ENCODE measurements at places on chromosomes 6 and 20.

DNA sequence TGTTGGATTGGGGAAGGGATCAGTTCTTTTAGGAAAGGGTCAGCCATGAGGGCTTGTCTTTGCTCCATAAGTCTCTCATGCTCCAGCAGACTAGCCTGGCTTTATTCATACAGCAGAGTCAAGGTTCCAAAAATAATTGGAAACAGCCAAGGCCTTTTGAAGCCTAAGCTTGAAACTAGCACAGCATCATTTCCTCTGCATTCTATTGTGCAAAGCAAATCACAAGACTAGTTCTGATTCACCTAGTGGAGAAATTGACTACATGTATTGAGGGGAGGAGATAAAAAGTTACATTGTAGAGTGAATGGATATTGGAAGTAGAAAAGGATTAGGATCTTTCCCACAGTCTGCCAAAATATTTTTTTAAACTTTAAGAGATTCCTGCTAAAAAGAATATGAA is 159.3 kb upstream of the PLCB4 start:
- no peak for DNase-seq

DNA sequence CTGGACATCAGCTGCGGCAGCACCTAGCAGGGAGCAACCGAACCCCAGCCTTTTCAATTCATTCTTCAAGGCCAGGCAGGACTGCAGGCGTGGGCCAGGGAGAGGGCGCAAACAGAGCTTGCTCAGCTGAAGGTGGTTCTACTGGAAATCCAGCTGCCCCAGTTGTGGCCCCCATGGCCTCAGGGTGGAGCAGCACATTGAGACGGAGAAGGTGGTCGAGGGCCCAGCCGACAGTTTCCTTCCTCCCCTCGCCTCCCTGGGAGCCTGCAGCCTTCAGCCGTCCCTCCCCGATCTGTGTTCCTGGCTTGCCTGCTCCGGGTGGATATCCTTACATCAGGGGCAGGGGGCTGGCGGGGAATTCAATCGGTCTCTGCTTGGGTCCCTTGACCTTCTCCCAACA is 217.8 kb downstream of the ANKRD60 start:
- peak; percentile 40 for DNase-seq

DNA sequence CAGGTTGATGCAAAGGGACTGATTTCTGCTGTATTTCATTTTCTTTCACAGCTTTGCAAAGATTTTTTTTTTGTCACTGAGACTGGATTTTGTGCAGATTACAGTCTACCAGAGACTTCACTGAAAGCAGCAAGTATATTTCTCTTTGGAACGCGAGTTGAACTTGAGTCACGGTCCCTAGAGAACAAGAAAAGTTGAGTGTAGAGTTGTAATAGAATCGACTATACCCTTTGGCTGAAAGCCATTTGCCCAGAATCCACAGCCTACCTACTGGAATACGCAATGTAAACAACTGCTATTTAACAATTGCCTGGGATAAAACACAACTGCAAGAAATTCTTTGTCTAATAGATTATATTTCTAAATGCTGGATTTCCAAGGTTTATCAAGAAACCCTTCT is 520.6 kb downstream of the HDGFL1 start:
- DNase-seq: no peak

DNA sequence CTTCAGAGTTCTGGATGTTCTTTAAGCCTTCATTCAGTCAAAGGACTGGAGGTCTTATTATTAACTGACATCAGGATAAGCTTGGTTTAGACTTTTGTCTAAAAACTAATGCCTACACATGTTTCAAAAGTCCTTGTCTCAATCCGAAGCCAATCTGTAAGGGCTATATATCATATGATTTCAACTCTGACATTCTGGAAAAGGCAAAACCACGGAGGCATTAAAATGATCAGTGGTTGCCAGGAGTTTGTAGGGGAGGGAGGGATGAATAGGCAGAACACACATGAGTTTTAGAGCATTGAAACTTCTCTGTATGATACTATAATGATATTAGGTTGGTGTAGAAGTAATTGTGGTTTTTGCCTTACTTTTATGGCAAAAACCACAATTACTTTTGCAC is 1285.8 kb upstream of the CITED2 start:
- no peak for DNase-seq

- DNase-seq: no peak
Observed at GRCh38 chr6:37709932-37710555, 12.4 kb upstream of the MDGA1 start.

DNA sequence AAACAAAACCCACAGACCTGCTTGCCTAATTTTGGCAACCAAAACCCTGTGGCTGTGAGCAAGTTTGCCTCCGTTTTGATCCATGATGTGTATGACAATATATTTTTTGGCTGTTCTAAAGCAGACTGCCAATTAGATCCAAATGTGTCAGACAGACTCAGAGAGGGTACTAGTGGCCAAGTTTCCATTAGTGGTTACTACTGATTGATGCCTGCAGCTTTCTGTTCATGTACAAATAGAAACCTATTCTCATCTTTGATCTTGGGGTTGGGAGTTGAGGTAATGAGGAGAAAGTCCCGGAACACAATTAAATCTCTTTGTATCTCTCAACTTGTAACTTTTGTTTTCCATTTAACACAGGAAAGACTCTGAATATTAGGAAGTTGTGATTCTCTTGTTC is 100.9 kb downstream of the RNF144B start:
- DNase-seq: no peak

DNA sequence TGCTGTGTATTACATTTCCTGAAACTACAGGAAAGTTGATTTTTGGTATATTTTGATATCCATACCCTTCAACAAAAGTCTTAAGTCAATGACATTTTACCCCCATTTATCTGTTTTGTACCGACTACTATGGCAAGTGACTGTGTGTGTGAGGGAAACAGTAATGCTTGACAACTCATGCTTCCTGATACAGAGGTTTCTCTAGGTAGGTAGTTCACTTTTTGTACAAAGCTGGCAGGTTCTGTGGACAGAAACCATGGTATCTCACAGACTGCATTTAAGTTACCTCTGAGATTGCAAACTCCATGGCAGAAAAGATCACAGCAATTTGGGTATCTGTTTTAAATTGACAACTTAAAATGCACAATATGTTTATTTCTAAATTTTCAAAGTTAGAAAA is 28.8 kb downstream of the FARS2 start:
- DNase-seq: no peak

GRCh38 chr6:2940010-2940850 is 31.1 kb downstream of the SERPINB6 start:
- DNase-seq: peak; percentile 58

DNA sequence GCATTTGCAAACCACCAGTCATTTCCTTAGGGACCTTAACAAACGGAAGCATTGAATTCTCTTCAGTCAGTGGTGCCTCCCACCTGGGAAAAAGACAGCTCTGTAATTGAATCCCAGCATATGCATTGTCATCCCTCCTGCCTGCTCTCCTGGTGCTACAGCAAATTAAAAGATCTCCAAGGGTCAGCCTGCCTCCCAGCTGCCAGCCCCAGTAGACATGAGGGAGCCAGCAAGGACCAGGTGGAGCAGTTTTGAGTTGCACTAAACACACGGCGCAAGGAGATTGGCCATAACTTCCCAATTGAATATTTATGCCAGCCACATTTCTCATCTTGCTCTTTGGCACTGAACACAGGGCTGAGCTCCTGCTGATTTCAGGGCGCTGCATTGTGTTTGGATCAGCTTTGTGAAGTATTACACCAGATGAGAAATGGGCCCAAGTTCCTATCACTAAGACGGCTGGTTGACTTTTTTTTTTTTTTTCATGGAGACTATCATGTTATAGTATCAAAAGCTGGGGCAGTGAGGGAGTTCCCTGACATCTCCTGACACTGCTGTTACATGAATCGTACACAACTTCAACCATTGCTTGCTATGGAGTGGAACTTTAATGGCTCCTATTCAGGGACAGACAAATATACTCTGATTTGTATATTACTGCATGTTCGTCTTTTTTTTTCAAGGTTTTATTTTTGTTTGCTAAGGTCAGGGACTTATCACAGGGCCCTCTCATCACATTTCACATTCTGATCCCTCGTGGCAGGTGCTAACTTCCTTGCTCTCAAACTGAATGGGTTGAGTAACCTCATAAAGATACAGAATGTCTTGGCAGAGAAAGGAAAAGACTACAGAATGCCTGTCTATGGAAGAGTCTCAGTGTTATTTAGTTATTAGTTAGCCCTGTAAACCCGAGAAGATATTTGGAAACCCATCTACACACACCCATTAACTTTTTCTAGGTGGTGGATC is 191.1 kb downstream of the EYA4 start:
- no peak for DNase-seq

DNA sequence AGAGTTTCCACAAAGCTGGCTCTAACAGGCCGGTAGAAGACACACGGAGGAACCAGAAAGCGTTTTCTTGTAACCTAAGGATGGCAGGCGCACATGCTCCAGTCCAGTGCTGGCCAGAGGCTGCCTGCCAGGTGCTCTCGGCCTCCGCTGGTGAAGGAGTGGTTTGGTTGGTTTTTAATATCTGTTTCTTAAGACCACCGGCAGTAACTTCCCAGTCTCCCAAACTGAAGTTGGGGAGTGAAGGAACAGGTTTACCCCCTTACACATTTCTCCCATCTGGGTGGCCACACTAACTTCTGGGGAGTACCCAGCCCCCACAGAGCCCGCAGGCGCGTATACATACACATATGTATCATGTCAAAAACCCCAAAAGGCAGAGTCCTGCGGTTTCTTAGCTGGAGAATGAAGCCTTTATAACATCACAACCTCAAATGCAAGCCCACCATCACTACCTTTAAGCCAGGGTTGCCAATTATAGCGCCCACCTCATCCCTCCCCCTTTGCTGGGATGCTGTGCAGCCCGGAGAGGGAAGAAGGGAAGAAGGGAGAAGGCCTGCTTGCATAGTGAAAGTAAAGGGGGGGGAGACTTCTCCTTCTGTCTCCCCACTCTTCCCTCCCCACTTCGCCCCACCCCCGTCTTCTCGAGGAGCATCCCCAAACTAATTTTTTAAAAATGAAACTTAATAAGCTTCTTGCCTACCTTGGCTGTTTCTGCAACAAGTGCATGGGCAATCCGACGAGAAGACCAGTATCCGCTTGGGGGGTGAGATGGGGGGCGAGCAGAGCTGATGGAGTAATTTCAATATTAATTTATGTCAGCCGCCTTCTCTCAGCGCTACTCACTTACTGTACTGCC is 1.0 kb downstream of the TRERF1 start:
- DNase-seq: no peak

- DNase-seq: no peak
Observed at GRCh38 chr20:62236200-62236599, 2.1 kb upstream of the OSBPL2 start.

DNA sequence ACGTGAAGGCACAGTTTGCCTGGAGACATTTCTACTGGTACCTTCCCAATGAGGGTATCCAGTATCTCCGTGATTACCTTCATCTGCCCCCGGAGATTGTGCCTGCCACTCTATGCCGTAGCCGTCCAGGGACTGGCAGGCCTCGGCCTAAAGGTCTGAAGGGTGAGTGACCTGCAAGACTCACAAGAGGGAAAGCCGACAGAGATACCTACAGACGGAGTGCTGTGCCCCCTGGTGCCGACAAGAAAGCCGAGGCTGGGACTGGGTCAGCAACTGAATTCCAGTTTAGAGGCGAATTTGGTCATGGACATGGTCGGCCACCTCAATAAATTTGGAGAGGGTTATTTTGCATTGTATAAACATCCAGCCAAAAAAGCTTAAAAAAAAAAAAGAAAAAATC is 420.3 kb upstream of the FLRT3 start:
- DNase-seq: no peak

DNA sequence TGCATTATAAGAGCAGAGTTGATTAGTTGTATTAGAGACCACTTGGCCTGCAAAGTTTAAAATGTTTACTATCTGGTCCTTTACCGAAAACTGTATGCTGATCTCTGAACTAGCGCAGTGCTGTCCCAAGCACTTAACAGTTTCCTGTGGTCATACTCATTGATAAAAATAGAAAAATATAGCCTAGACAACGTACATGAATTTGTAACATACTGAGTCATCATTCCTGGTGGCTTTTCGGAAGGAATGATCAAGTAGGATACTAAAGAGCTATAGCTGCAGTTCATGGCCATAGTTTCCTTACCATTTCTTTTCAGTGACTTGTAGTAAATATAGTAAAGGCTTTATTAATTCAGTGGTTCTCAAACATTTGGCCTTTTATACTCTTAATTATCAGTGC is 18.4 kb downstream of the TTK start:
- no peak for DNase-seq

GRCh38 chr6:158570681-158570962 is 10.7 kb downstream of the TMEM181 start:
- no peak for DNase-seq

- DNase-seq: no peak
Observed at GRCh38 chr6:159577564-159577963, 115.5 kb downstream of the SOD2 start.

Measured in vagina (tissue), 2 donors.